ENCODE measurements at places on chromosomes 11 and 22.

- no peak for DNase-seq
These were observed 82.4 kb downstream of the AASDHPPT start for GRCh38 chr11:106159836-106160235.

DNA sequence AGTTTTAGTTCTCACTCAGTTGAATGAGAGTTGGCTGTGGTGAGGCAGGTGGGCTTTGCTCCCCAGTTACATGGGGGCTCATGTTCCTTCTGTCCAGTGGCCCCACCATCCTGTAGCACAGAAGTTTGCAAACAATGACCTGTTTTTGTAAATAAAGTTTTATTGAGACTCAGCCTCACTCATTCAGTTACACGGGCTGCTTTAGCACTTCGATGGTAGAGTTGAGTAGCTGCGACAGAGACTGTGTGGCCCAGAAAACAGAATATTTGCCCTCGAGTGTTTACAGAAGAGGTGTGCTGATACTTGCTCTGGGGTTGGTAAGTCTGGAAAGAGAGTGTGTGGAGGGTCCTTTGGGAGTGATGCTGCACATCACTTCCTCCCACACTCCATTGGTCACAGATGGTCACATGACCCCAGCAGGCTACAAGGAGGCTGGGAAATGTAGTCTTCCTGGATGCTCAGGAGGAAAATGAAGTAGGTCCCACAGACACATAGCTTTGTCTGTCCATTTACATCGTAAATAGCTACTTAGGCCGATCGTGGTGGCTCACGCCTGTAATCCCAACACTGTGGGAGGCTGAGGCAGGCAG lies 34.6 kb downstream of the IFT27 start:
- DNase-seq = no peak

DNA sequence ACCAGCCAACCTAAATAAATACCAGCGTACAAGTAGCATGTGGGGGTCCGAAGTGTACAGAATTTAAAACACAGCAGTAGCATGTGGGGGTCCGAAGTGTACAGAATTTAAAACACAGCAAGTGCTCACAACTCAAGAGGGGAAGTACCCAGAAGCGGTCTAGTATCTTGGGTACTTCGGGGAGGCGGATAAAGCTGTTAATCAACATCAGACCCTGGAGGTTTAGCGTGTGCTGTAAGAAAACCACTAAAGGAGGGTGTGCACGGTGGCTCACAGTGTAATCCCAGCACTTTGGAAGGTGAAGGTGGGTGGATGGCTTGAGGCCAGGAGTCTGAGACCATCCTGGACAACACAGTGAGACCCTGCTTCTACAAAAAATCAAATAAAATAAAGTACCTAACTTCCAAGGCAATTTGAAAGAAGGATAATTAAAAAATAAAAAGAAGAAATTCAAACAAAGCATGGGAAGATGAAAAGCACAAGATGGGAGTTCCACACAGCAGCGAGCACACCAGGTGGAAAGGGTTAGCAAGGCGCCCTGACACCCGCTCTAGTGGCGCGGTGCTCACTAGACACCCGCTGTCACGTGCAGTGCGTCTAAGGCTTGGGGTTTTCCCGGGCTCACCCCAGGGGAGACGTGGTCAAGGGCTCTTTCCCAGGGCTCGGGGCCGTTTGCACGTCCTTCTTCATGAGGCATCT lies 35.0 kb upstream of the MOB2 start:
- DNase-seq = no peak

GRCh38 chr11:10490398-10491241 lies 35.6 kb downstream of the AMPD3 start:
- DNase-seq = peak; percentile 90

- DNase-seq = no peak
These were observed 11.4 kb upstream of the ANKK1 start for GRCh38 chr11:113376156-113376555.

- DNase-seq = peak; percentile 74
These were observed 457 bp downstream of the CPSF7 start for GRCh38 chr11:61429346-61429690.

GRCh38 chr11:9273376-9274336 lies 8.5 kb upstream of the DENND5A start:
- no peak for DNase-seq

- DNase-seq = no peak
These were observed 1.3 kb upstream of the BDNF start for GRCh38 chr11:27701355-27702105.

- DNase-seq = no peak
These were observed 285.0 kb downstream of the TTC28 start for GRCh38 chr22:28394513-28395110.

DNA sequence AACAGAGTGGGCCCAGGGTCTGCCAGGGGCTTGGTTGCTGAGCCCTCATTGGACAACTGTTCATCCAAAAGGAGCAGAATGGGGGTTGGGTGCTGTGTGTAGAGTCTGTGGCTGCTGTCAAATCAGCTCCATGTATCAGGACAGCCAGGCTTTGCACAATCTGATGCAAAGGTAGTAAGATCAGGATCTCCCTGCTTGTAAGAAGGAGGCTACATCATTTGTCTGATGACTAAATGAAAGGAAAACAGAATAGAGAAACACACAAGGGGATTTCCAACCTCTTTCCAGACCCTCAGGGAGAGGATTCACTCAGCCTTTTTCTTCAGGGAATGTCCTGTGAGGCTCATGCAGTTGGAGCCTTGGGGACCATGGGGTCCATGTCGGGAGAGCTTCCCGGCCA lies 7.2 kb downstream of the MICAL2 start:
- DNase-seq = no peak

- DNase-seq = no peak
These were observed 1.4 kb downstream of the CCDC88B start for GRCh38 chr11:64341429-64341828.

DNA sequence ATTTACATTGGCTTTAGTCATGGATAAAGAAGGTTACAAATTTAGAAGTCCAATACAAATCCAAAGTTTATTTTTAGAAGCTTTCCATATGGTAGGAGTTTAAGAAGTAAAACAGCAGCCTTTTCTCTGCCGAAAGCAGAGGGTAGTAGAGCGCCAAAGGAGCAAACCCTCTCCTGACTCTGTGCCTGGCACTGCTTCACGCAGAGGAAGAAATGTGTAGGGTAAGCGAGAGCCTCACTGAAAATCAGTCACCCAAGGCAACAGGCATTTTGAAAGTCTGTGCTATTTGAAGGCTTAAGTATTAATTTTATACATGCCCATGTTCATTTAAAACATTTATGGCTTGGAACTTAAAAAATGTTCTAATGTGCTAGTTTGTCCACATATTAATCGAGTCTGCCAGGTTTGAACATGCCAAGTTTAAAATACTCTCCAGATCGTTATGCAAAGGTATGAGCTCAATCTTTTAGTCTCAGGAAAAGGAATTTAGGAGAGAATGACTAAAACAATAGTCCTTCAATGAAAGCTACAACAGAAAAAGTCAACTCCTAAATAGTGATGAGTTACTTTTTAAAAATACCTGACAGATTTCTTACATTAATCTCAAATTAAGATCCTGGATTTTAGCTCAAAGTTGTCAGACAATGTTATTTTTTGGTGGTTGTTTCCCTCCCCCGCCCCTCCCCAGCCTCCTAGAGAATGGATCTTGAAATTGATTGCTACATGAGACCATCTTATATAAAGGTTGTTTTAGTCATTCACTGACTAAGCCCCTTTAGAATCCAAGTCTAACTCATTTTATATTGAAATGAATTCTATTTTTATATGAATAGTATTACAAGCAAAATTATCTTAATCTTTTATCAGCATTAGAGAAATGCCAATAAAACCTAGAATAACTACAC lies 38.7 kb downstream of the MRTFA start:
- DNase-seq = no peak
